ENCODE measurements at places on chromosomes 1 and 21. TPM values are rescaled to one million over a fixed set of nuclear protein-coding genes. Genes with fewer than 3 reads are reported as not detected.

Gene TMEM269
- polyA plus RNA-seq: 0.21 TPM

GRCh38 chr1:188872376-188872775 is 1605.3 kb downstream of the BRINP3 start:
- no peaks in the 10 kb centered on the region for H3K36me3 ChIP-seq
- H3K4me3 ChIP-seq: no peak overlapping the region
- H3K27ac ChIP-seq: no peak overlapping the region
- H3K4me1 ChIP-seq: no peaks in the 10 kb centered on the region
- no peak for DNase-seq

Gene MINDY1
- 4.8 TPM for polyA plus RNA-seq

- no peak overlapping the region for H3K27ac ChIP-seq
- H3K27me3 ChIP-seq: no peaks in the 10 kb centered on the region
- H3K36me3 ChIP-seq: no peaks in the 10 kb centered on the region
- peaks cover 37% of the 10 kb centered on the region for H3K4me1 ChIP-seq
These were observed 19.6 kb downstream of the CLIC4 start for GRCh38 chr1:24764848-24765247.

DNA sequence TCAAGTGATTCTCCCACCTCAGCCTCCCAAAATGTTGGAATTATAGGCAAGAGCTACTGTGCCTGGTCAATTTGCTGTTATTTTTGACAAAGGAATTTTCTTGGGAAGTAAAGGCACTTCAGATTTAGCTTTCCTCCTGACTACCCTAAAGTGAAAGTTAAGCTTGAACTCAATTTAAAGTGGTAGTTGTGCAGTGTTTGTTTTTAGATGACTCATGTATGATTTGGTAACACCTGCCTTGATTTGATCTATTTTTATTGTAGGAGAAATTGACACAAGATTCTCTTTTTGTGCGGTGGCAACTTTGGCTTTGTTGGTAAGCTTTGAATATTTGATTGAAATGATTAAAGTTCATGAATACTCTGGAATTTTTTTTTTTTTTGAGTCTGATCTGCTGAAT is 5.0 kb downstream of the RABGGTB start:
- no peaks in the 10 kb centered on the region for H3K27me3 ChIP-seq
- no peak overlapping the region for H3K4me3 ChIP-seq
- no peak for DNase-seq
- peaks cover 4% of the 10 kb centered on the region for H3K36me3 ChIP-seq
- peak overlapping the region; percentile 40 for H3K27ac ChIP-seq

Gene NCDN
- polyA plus RNA-seq: 13.6 TPM

- H3K27me3 ChIP-seq: no peaks in the 10 kb centered on the region
- DNase-seq: no peak
- H3K4me3 ChIP-seq: no peak overlapping the region
- no peak overlapping the region for H3K27ac ChIP-seq
- H3K36me3 ChIP-seq: no peaks in the 10 kb centered on the region
- no peaks in the 10 kb centered on the region for H3K4me1 ChIP-seq
These were observed 91.9 kb upstream of the ACTRT2 start for GRCh38 chr1:2929335-2929734.

DNA sequence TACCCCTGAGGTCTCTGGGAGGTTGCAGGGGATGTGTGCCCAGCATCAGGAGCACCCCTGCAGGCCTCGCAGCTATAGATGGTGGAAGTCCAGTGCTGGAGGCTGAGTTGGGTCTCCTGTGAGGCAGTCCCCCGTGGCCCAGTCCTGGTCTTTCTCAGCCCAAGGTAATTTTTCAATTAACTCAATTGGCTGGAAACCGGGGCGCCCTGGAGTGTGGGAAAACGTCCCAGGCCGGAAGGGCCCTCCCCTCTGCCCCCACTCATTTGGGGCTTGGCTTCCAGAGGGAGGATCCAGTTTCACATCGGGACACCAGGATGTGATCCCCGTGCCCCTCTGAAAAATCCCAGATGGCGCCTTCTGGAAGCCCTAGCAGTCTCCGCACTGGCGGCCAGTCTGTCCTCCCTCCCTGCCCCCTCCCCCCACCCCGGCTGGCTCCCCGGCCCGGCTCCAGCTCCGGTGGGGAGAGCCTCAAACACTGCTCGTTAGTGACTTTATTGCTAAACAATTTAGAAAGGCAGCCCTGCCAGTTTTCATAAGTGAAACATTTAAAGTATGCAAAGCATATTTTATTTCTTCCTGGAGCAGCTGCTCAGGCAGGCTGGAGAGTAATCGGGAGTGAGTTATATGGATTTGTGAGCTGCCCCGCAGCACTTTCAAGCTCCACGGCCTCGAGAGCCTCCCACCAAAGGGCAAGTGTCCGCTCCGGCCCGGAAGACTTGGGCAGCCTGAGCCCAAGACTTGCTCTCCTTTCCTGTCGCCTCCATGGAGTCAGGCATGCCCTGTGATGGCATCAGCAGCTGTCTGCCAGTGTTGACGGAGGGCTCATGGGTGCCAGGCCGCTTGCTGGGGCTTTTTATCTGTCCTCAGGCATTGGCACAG is 208.2 kb upstream of the TMEM51 start:
- no peak for DNase-seq
- no peaks in the 10 kb centered on the region for H3K36me3 ChIP-seq
- H3K27me3 ChIP-seq: no peaks in the 10 kb centered on the region

GRCh38 chr1:71921935-71922559 is 360.3 kb downstream of the NEGR1 start:
- no peaks in the 10 kb centered on the region for H3K27me3 ChIP-seq
- H3K4me3 ChIP-seq: no peak overlapping the region
- DNase-seq: no peak
- H3K27ac ChIP-seq: no peak overlapping the region
- no peaks in the 10 kb centered on the region for H3K4me1 ChIP-seq

DNA sequence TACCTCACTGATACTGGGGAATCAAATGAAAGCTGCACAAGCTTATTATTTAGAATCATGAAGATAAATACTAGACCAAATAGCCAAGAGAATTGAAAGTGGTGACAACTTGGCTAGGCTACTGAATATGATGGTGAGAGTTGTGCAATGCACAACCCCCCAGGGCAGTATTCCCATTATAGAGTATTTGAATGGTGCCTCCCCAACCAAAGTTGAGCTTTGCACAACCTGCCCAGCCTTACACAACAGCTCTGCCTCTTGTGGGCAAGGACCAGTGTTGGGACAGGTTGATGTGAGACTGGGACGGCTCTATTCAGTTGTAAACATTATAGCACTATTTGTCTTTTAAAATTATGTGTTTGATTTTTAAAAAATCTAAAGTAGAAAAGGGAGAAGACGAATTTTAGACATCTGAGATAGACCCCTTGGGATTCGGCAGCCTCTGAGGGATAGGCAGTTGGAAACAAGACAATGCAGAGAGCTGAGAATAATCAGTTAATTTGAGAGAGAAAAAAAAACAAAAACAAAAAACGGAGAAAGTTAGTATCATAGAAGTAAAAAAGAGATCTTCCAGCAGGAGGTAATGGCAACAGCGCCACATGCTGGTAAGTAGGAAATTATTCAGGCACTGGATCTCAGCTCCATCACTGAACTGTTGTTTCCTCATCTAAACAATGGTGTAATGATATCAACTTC is 91.0 kb upstream of the KCNA3 start:
- no peaks in the 10 kb centered on the region for H3K27me3 ChIP-seq
- no peak overlapping the region for H3K4me3 ChIP-seq
- DNase-seq: peak; percentile 77
- H3K4me1 ChIP-seq: no peaks in the 10 kb centered on the region
- H3K27ac ChIP-seq: no peak overlapping the region

DNA sequence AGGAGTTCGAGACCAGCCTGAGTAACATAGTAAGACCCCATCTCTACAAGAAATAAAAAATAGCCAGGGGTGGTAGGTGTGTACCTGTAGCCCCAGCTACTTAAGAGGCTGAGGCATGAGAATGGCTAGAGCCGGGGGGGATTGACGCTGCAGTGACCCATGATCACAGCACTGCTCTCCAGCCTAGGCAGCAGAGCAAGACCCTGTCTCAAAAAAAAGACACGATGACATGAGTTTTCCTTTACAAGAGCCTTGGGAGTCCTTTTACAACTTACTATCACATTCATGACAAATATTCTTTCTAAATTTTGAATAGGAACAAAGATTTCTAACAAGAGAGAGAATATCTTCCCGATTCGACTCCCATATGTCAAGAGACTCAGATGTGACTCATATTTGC is 3.3 kb upstream of the BRWD1 start:
- H3K27ac ChIP-seq: no peak overlapping the region
- peaks cover 36% of the 10 kb centered on the region for H3K4me1 ChIP-seq
- no peaks in the 10 kb centered on the region for H3K36me3 ChIP-seq
- H3K27me3 ChIP-seq: no peaks in the 10 kb centered on the region
- DNase-seq: no peak
- H3K4me3 ChIP-seq: no peak overlapping the region

Gene GPR52
- polyA plus RNA-seq: 0.74 TPM

DNA sequence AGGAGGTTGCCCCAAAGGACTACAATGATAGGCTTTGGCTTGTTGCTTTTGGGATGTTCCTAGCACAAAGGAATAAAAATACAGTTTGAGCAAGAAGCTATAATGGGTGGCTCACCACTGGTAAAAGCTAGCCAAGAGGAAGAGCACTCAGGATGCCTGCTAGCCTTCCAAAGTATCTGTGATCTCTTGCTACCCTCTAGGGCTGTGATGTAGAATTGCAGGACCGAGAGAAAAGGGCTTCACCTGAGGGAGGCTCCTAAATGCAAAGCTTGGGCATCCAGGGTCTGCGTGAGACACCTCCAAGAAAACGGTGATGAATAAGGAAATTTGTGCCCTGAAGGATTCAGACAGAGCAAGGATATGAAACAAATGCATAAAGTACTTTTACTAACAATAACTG is 17.7 kb downstream of the IVL start:
- H3K4me3 ChIP-seq: no peak overlapping the region
- peaks cover 7% of the 10 kb centered on the region for H3K27me3 ChIP-seq
- no peak overlapping the region for H3K27ac ChIP-seq
- no peaks in the 10 kb centered on the region for H3K4me1 ChIP-seq
- no peak for DNase-seq
- H3K36me3 ChIP-seq: no peaks in the 10 kb centered on the region

Gene MTARC1
- 0.33 TPM for polyA plus RNA-seq

Gene ADCY10
- polyA plus RNA-seq: not detected

Gene WNT4
- not detected for polyA plus RNA-seq

- H3K4me1 ChIP-seq: peaks cover 17% of the 10 kb centered on the region
- DNase-seq: peak; percentile 47
- no peak overlapping the region for H3K4me3 ChIP-seq
These were observed 3.6 kb downstream of the RGS1 start for GRCh38 chr1:192579010-192579738.

Gene TAS1R1
- not detected for polyA plus RNA-seq

DNA sequence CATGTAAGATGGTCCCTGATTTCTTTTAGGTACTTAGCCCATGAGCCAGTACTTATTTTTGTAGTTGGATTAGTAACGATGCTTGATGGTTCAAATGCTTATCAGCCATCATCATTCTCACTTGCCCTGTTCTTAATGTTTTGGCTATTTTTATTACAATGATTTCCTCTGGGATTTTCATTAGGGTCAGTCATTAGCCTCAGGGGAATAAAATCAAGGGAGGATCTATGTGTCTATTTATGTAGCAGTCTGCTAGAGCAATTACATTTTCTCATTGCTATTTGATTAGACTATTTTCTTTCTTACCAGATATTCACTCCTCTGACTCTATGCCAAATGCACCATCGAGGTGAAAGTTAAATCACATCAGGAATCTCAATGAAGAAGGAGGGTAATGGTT is 10.9 kb upstream of the CCT8 start:
- H3K4me1 ChIP-seq: peaks cover 14% of the 10 kb centered on the region
- no peaks in the 10 kb centered on the region for H3K36me3 ChIP-seq
- H3K4me3 ChIP-seq: no peak overlapping the region
- no peak overlapping the region for H3K27ac ChIP-seq

Gene PIP5K1A
- 57.4 TPM for polyA plus RNA-seq

- H3K27me3 ChIP-seq: no peaks in the 10 kb centered on the region
- no peak for DNase-seq
- no peaks in the 10 kb centered on the region for H3K36me3 ChIP-seq
These were observed 644.0 kb downstream of the PTPRC start for GRCh38 chr1:199282751-199283305.

DNA sequence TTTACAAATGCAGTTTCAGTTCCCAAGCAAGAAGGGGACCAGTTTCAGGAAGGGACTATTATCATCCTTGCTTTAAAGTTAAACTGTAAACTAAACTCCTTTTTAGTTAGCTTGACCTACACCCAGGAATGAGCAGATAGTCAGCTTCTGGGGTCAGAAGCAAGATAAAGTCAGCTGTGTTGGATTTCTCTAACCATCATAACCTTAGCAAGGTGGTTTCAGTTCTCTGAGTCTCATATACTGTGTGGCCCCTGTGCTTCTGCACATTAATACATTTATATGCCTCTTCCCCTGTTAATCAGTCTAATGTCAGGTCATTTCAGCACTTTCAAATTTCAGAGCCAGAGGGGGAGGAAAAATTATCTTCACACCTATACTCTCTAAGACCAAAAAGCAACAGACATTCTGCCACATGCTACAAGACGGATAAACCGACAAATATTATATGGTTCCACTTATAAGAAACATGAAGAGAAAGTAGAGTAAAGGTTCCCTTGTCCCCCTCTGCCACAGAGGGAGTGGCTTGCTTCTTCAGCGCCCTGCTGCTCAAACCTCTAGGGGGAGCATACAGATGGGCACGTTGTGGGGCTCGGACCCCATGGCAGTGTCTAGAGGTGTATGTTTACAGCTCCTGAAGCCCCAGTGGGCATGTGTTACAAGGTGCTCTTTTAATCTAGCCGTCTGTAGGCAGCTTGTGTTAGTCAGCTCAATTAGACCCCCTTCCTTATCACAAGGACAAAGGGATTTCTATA is 89.1 kb downstream of the SMYD3 start:
- no peak overlapping the region for H3K4me3 ChIP-seq
- no peaks in the 10 kb centered on the region for H3K4me1 ChIP-seq
- H3K27me3 ChIP-seq: no peaks in the 10 kb centered on the region
- H3K36me3 ChIP-seq: no peaks in the 10 kb centered on the region

Gene AMY1C
- not detected for polyA plus RNA-seq

Gene NR0B2
- polyA plus RNA-seq: not detected

Gene BSND
- polyA plus RNA-seq: not detected

GRCh38 chr1:152182944-152183361 is 23.9 kb upstream of the RPTN start:
- no peak overlapping the region for H3K4me3 ChIP-seq
- no peak overlapping the region for H3K27ac ChIP-seq
- H3K4me1 ChIP-seq: no peaks in the 10 kb centered on the region
- no peaks in the 10 kb centered on the region for H3K36me3 ChIP-seq

DNA sequence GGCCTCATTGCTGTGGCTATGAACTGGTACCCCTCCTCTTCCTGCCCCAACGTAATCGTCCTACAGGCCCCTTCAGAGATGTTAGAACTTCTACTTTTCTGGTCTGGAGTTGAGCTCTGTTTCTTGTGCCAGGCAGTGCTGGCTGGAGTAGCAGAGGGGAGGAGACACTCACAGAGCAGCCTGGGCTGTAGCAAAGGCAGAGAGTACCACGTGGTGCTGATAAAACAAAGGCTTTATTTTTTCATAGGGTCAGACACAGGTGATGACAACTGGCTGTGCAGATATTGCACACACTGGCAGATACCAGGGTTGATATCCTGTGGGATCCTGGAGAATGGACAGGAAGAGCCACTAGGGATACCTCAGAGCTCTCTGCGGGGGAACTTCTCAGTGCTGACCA is 23.2 kb downstream of the CRCT1 start:
- DNase-seq: no peak
- H3K27me3 ChIP-seq: no peaks in the 10 kb centered on the region
- no peaks in the 10 kb centered on the region for H3K4me1 ChIP-seq
- H3K4me3 ChIP-seq: no peak overlapping the region
- H3K36me3 ChIP-seq: no peaks in the 10 kb centered on the region
- H3K27ac ChIP-seq: no peak overlapping the region

Gene SARS1
- polyA plus RNA-seq: 78.1 TPM

Gene SKI
- polyA plus RNA-seq: 25.3 TPM

- no peaks in the 10 kb centered on the region for H3K4me1 ChIP-seq
- H3K27ac ChIP-seq: no peak overlapping the region
- peaks cover 2% of the 10 kb centered on the region for H3K36me3 ChIP-seq
- no peak overlapping the region for H3K4me3 ChIP-seq
These were observed 24.8 kb downstream of the PGM1 start for GRCh38 chr1:63618011-63618410.

Gene DENND2C
- polyA plus RNA-seq: 0.27 TPM

Measured in B cell (primary cell).